ENCODE measurements at places on chromosomes 4 and X. TPM values are rescaled to one million over a fixed set of nuclear protein-coding genes. Genes with fewer than 3 reads are reported as not detected.

Gene ARMCX4
- polyA plus RNA-seq = 17.8 TPM

Gene TRO
- 87.2 TPM for polyA plus RNA-seq

Gene CFP
- 1.3 TPM for polyA plus RNA-seq

Gene USP51
- polyA plus RNA-seq = 12.7 TPM

Gene GRPR
- 0.34 TPM for polyA plus RNA-seq

Gene FGD1
- polyA plus RNA-seq = 17.2 TPM

Gene NEXMIF
- polyA plus RNA-seq = 3.4 TPM

Gene ESX1
- polyA plus RNA-seq = not detected

Gene SLC7A11
- polyA plus RNA-seq = 2.2 TPM

Gene FAM3A
- polyA plus RNA-seq = 28.0 TPM

Gene HTATSF1
- 121 TPM for polyA plus RNA-seq

Gene GYG2
- polyA plus RNA-seq = 18.1 TPM

Gene PAGE2B
- not detected for polyA plus RNA-seq

Gene SPATA18
- polyA plus RNA-seq = 1.3 TPM

Gene FGF16
- polyA plus RNA-seq = 0.15 TPM

Gene PNMA6F
- 0.10 TPM for polyA plus RNA-seq

Gene MAGEA11
- not detected for polyA plus RNA-seq

Gene MAGEA2B
- polyA plus RNA-seq = not detected

Gene IL13RA2
- 1.2 TPM for polyA plus RNA-seq

DNA sequence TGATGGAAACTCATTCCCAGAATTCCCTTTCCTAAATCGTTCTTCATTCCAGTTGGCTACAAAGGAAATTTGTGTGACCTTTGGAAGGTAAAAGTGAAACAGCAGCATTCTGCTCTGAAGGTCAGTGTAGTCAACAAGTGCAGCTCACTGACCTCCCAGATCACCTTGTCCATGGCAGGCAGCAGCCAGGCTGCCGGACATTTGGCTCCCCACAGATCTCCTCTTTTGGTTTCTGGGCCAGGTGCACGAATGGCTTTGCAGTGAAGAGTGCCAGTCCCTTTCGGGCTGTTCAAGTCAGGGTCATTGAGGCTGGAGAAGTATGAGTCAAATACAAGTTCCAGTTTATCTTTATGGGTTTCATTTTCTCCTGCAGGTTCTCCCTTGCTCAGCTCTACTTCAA is 14.3 kb downstream of the GPRIN3 start:
- no peak for DNase-seq

DNA sequence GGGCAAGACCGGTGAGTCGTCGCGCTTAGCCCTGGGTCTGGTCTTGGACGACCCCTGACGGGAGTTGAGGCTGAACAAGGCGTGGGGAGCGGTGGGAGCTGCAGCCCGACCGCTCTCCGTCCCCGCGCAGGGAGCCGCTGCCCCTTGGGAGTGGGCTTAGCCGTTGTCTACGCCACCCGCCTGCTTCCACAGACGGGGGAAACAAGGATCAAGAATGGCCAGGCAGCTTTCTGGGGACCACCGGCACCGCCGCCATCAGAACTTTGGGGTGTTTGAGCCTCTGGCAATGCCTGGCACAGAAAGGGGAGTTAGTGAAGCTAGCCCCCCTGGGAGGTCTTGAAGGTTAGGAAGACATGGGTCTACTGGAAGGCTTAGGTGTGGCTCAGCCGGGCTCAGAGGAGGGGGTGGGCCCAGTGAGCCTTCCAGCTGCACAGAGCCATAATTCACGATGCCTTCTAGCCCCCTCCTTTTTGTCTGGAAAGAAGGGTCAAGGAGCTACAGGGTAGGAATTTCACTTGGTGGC is 583 bp downstream of the RASL11B start:
- DNase-seq = no peak

DNA sequence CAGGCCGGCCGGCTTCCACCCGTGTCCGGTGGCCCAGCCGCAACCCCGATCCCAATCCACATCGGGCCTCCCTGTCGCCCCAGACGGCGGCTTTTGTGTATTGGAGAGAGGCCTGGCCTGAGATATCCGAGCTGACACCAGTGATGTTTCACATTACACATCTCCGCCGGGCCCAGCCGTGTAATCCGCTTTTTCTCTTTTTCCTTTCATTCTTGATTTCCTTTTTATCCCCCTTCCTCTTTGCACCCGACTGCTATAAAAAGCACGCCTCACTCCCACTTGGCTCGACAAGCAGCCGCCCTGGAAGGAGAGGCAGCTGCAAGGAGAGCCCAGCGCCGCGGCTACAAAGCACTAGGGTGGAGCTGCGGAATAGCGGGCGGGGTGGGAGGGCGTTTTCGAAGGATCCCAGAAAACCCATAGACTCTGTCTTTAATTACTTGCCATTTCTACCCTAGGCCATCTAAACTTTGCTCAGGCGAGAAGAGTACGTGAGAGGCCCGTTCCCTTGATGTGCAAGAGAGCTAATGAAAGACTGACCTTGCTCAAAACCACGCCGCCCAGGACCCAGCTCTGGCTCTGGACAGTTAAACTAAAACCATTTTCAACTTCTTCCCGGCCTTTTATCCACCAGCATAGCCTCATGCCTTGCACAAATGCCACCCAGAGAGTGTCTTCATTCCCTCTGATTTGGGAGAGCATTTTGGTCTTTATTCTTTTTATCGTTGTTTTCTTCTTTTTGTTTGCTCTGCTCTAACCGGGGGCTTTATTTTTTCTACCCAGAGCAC is 3.2 kb downstream of the PITX2 start:
- DNase-seq = no peak

- DNase-seq = no peak
These were observed 40.0 kb downstream of the PROM1 start for GRCh38 chr4:16043642-16044498.

DNA sequence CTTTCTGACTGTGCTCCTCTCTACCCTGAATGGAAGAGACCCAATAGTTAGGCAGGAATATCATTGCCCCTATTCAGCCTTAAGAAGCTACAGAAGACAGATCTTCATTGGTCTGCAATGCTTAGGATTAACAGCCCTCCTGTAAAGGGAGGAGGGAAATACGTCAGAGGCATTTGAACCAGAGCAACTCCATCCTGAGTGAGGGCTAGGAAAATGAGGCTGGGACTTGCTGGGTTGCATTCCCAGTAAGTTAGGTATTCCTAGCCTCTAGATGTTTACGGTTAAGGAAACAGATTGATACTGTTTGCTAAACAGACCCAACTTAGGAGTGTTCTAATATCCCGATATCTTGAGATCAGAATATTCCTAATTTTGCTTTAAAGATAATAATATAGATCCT is 63.5 kb downstream of the PCDH18 start:
- DNase-seq = no peak

GRCh38 chrX:103214870-103215424 is at the start of gene BEX4:
Gene BEX4 (plus strand): TSS chrX:103215108. CDS start chrX:103216154, 1,046 bp downstream.
- peak; percentile 58 for DNase-seq

GRCh38 chrX:18931972-18932371 is 51.9 kb downstream of the PHKA2 start:
- DNase-seq = no peak

- DNase-seq = no peak
These were observed 22.7 kb downstream of the TMEM47 start for GRCh38 chrX:34634349-34634748.

- DNase-seq = peak; percentile 45
These were observed 795 bp upstream of the SH3KBP1 start for GRCh38 chrX:19887911-19888879.

GRCh38 chr4:82652062-82652461 is 90.3 kb upstream of the TMEM150C start:
- DNase-seq = no peak

DNA sequence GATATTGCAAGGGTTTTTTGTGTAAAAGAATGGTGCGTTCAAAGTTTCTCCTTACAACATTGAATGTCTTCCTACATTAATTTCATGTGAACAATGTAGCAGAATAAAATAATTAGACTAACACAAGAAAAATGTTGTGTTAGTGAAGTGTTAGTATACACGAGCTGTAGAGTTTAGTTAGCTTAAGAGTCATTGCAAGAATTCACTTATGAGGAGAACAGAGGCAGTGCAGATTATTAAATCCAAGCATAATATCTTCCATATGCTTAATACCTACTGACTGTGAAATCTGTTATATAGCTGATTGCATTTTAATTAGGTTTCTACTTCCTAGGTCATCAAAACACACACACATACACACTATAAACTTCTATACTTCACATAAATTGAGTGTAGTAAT is 959.0 kb downstream of the FAT4 start:
- DNase-seq = no peak

DNA sequence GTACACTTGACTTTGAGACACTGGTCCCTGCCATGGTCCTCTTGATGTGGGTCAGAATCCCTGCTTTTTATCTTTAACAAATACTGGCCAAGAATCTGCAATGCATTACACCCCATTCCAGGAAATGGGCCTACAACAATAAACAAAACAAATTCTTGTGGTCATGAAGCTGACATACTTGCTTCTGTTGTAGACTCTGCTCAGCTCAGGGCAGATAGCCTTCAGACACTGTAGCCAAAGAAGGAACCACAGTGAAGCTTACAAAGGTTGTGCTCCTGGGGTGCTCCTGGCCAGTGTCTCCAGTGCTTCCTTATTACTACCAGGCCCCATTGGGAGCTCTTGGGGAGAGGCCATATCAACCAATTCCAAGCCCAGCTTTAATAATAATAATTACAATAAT is 21.8 kb downstream of the KIAA1210 start:
- DNase-seq = no peak

- DNase-seq = no peak
These were observed 5.2 kb upstream of the NAP1L5 start for GRCh38 chr4:88702782-88703181.

- DNase-seq = no peak
These were observed 120.5 kb downstream of the UCHL1 start for GRCh38 chr4:41377196-41377595.

DNA sequence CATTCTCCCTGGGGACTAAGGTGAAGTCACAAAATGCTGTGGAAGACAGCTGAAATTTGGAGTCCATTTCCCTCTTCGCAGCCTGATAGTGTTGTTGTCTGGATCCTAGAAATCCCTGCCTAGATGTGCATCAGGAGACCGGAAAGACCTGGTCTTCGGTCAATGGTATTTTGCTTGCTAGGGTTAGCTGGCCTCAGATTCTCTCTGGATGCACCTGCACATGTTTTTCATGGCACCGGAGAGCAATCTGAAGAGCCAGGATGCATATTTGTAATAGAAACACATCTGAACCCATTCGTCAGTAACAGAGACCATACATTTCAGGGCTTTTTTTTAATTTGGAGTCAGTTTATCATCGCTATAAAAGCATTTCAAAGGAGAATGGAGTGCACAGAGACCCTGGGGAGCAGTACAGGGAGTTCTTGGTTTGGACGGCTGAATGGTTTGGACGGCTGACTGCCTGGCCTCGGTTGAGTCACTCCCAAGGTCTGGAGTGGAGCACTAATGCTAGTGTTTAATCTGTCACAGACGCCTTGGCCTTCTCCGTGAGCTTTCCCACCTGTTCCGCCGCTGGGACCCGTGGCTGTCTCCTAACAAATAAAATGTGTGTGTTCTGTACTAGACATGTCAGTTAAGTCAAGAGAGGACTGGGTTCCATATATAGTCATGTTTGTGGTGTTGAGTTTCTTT is 7.5 kb upstream of the PDLIM3 start:
- DNase-seq = no peak

- DNase-seq = no peak
These were observed 18.8 kb upstream of the ZMAT1 start for GRCh38 chrX:101950581-101950980.

DNA sequence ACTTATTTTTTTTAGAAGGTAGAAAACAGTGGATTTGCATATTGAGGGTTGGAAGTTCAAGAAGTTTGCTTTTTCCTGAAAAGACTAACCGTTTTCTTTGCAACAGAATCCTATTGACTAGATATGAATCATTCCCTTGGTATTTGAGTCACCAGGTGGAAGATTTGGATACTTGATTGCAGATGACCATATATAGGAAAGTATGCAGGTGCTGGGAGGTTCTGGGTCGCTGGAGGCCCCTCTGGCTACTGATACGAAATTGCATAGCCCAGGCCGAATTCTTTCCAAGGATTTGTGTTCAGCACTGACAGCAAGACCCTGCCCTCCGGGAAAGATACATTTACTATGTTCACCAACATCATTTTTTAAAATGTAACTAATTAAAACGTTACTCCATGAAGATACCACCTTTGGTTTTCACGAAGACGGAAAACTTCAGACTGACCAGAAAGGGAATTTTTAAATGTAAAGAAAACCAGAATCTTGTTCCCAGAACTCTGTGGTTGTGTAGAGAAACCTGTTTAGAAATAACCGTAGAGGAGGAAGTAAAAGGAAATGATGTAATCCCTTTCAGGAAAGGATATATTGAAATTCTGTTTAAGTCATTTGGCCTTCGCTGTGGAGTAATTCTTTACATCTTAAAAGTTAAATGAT is 946 bp downstream of the ANXA3 start:
- no peak for DNase-seq

GRCh38 chr4:119627267-119628255 is 1.0 kb downstream of the PDE5A start:
- peak; percentile 56 for DNase-seq

- no peak for DNase-seq
These were observed 156.8 kb upstream of the HS3ST1 start for GRCh38 chr4:11585506-11585905.

- no peak for DNase-seq
These were observed 915 bp downstream of the MSANTD1 start for GRCh38 chr4:3249711-3250437.

DNA sequence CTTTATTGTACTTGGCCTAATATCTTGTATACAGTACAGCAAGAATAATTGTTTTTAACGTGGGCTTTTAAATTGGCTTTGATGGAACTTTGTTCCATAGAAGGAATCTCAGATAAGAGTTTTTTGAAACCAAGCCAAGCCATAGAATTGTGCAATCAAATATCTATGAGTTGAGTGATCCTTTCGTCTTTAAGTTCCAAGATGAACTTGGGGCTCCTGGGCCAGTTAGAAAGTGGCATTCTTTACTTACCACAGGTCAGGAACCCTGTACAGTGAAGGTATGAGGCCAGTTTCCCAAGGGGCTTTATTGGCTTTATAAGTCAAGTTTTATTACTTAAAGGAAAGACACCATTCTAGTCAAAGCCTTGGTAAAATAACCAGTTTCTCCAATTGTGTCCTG is 2104.2 kb downstream of the PCDH7 start:
- no peak for DNase-seq

GRCh38 chr4:86972997-86973396 is 38.2 kb downstream of the AFF1 start:
- no peak for DNase-seq

DNA sequence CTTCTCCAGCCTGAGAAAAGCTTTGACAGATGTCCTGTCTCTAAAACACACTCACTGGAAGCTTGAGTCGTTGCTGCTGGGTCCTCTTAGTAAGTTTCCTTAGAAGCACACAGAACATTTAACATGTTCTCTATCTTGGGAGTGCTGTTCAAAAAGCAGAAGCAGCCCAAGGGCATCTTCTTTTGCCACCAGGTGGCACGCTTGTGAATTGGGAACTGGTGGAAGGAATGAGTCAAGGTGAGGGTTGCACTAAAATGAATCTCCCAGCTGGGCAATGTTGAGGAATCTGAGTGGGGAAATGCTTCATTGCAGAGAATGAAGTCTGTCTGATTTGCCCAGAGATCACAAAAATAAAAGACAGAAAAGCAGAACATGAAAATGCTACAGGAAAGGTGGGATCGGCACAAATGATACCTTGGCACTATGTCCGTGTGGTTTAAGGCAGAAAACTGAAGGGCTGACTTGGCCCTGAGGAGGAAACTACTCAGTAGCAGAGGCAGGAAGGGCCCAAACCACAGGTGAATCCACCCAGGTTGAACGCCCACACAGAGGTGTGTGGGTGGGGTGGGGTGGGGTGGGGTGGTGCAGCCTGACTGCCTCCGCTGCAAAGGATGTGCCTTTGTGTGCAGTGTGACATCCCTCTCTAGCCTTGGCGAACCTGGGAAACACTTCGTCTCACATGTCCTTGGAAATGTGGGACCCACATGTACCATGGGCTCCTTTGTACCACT is 26.0 kb downstream of the KIT start:
- no peak for DNase-seq

- DNase-seq = no peak
These were observed 7.1 kb downstream of the CTPS2 start for GRCh38 chrX:16705370-16705769.

Measured in right renal cortex interstitium (tissue), 3 donors.